T1000 (cell line): ENCODE measurements at places on chromosomes 4 and X.

GRCh38 chrX:107845625-107846024 lies 20.0 kb downstream of the MID2 start:
- DNase-seq, result no peak

GRCh38 chr4:108427946-108428485 lies 192.4 kb upstream of the RPL34 start:
- DNase-seq, result no peak

GRCh38 chr4:55351824-55352223 lies 5.8 kb downstream of the SRD5A3 start:
- no peak for DNase-seq

DNA sequence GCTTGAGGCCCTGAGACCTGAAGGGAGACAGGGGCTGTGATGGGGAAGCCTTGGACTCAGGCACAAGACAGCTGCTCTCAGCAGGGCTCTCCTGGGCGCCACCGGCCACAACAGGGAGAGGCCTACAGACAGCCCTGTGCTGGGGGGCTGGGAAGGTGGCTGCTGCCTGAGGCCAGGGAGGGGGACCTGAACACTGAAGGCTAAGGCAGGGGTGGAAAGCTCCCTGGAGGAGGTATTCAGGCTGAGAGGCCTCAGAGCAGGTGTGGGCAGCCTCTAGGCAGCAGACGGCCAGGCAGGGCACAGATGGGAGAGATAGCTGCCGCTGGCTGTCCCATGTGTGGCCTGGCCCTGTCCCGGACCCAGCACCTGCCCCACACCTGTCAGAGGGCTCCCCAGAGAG lies 33.0 kb downstream of the TACC3 start:
- no peak for DNase-seq

- DNase-seq, result no peak
Observed at GRCh38 chrX:69109706-69110105, 55.5 kb downstream of the PJA1 start.

GRCh38 chr4:132382243-132382642 lies 766.9 kb upstream of the PCDH10 start:
- DNase-seq, result no peak

- DNase-seq, result no peak
Observed at GRCh38 chr4:69054578-69055200, 41.6 kb upstream of the UGT2B7 start.

GRCh38 chr4:180448306-180448705 lies 1794.9 kb upstream of the TENM3 start:
- no peak for DNase-seq

DNA sequence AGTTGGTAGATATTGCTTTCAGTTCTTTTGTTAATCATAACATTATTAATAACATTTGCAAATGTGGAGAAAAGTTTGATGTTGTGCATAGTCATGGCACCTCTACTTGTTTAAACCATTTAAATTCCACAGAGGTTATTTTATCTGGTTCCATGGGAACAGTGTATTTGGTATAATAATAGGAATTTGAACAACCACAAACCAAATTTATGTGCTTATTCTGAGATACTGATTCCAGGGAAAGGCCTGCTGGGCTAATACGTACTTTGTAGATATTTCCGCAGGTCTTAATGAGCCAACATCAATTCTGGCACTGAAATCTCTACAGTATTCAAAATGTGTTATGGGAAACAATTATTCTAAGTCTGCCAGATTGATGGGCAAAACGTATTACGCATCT lies 319.0 kb downstream of the DKK2 start:
- no peak for DNase-seq

DNA sequence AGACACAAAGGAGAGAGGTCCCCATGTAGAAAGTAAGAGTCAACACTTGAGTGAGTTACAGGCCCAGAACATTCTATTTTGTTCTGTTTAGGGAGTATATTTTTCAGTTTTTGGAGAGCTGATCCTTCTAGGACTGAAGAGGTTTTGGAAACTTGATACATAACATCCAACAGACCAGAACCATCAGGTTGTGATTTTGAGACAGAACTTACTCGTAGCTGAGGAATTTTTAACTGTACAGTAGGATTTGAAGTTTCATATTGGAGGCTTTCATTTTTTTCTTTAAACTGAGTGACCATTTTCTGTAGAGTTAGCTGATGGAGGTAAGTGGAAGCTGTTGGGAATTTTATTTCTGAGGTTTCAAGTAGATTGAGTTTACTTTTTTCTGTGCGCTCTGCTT lies 73.3 kb downstream of the NCAPG start:
- DNase-seq, result no peak

DNA sequence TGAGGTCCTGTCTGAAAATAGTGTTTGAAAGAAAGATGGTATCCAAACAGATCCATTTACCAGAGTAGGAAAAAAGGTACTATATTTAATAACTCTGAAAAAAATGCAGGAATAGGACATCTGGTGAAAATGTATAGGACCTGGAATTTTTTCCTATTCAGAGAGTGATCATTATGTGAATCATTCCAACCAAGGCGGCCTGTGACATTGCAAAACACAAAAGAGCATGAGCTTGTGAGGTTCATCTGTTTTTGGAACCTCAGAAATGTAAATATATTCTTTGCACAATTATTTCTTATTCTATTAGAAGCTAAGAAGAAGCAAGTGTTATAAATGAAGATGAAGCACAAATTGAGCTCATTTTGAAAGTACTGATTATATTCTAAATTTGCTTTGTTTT lies 2.0 kb downstream of the C4orf51 start:
- no peak for DNase-seq

- DNase-seq, result no peak
Observed at GRCh38 chr4:143417679-143418403, 81.2 kb downstream of the GAB1 start.

GRCh38 chr4:153038623-153039311 lies 102.6 kb downstream of the FHDC1 start:
- no peak for DNase-seq

DNA sequence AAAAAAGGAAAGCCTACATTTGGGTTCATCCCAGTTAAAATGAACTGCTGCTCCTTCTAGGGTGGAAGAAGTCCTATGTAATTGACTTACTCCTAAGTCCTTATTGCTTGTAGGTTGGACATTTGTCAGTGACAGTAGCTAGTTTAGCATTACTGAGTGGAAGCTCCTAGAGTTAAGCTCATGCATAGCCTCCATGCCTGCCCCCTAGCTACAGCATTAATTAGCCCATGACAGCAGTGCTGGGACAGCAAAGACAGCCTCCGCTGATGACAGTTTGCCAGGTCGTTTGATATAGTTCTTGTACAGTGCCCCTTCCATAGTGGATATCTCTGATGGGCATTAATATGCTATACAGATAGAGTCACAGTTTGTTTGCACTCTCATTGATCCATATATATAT lies 18.7 kb upstream of the GALNTL6 start:
- no peak for DNase-seq
